ENCODE measurements at places on chromosomes 16 and 17. TPM values are rescaled to one million over a fixed set of nuclear protein-coding genes. Genes with fewer than 3 reads are reported as not detected.

DNA sequence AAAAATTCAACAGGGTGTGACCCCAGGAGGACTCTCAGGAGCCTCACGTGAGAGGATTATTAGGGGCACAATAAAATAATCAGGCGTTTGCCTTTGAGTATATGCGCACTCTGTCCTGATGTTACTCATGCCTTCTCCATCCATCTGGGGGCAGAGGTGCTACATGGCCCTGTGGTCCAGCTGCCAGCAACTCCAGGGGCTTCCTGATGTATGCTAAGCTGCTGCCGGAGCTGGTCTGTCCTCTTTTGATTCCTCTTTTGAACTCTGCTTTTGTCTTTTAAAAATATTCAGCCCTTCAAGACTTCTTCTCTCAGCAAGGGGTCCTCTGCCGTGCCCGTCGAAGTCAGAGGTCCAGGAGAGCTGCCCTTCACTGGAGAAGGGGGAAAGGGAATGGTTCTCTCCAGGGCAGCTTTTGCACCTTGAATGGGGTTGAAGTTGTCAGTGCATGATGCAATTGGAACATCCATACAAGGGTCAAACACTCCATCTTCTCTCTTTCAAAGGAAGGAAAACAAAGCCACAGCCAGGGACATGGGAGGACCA lies 431.4 kb downstream of the SHISA9 start:
- no peak for DNase-seq

DNA sequence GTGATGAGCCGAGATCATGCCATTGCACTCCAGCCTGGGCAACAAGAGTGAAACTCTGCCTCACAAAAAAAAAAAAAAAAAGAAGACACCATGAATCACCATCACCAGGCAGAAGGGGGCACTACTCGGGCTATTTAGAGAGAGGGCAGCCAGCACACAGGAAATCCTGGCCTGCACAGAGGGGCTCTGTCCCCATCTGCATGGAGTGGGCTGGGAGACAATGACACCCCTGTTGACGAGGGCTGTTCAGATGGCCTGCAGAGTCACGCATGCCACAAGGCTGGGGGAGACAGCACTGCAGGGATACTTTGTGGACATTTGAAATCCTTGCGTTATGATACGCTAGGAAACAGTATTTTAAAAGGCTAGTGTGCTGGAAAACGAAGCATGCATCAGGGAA lies 48.3 kb downstream of the CUEDC1 start:
- no peak for DNase-seq

GRCh38 chr16:3980253-3981111 lies 100.0 kb upstream of the CREBBP start:
- no peak for DNase-seq

Gene KRT27
- not detected for total RNA-seq

DNA sequence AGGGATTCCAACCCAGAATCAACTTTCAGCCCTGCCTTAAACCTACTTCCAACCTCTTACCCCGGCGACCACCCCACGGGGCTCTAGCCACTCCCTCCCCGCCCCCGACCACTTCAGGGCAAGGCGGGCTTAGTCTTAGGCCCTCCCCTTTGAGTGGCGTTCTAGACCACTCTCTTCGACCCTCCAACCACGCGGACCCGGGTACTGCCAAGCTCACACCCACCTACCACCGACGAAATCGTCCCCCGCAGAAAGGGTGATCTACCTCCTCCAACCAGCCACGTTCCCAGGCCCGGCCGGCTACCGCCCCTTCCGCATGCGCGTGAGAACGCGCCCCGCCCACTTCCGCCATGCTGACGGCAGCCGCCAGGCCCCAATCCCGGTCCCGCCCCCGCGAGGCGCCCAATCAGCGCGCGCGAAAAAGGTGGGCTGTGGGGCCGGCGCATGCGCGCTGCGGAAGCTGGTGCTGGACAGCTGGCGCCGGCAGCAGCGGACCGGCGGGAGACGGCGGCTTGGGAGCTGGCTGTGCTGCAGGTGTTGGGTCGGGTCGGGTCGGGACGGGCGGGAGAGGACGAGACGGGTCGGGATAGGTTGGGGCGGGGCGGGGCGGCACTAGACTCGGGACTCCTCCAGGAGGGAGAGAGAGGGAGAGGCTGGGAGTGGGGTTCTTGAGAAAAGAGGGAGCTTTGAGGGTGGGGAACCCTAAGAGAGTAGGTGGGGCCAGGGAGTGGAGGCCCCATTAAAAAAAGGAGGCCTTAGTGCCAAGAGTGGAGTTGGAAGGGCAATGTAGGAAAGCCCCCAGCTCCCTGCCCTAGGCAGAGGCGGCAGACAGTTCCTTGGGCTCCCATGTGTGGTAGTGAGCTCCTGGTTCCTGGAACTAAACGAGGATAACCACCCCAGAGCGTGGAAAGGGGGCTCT lies at the start of gene NAT9:
Gene NAT9, minus strand, starts transcription at position 302 of the 919 bp plus-strand sequence. CDS start 647 bp downstream, outside the sequence.
- peak; percentile 98 for DNase-seq

Gene KRT15
- not detected for total RNA-seq

- no peak for DNase-seq
Measured at GRCh38 chr16:67463691-67464090, 17.3 kb downstream of the ATP6V0D1 start.

DNA sequence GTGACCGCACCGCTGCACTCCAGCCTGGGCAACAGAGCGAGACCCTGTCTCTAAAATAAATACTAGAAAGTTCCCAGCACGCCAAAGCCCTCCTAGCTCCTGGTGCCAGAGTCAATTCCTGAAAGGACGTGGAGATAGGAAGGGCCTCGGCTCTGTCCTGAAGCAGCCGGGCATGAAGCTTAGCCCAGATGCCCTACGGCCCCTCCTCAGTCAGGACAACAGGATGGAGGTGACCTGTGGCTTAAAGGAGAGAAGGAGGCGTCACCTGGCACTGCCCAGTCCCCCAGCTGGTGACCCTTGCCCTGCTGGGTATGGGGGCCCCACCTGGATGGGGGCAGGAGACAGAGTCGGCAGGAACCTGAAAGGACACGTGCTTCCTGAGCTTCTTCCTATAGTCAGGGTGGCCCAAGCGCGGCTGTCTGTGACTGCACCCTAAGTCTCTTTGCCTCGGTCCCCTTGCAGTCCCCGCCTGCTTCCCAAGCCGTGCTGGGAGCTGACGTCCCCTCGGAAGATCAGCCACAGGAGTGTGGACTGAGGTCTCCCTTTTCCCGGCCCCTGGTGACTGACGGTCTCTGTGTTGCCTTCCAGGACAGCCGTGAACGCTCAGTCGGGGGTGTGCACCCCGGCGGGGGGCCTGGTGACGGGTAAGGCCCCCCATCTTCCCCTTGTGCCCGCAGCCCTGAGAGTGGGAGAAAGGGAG lies 14.9 kb upstream of the RNF213 start:
- DNase-seq: no peak

DNA sequence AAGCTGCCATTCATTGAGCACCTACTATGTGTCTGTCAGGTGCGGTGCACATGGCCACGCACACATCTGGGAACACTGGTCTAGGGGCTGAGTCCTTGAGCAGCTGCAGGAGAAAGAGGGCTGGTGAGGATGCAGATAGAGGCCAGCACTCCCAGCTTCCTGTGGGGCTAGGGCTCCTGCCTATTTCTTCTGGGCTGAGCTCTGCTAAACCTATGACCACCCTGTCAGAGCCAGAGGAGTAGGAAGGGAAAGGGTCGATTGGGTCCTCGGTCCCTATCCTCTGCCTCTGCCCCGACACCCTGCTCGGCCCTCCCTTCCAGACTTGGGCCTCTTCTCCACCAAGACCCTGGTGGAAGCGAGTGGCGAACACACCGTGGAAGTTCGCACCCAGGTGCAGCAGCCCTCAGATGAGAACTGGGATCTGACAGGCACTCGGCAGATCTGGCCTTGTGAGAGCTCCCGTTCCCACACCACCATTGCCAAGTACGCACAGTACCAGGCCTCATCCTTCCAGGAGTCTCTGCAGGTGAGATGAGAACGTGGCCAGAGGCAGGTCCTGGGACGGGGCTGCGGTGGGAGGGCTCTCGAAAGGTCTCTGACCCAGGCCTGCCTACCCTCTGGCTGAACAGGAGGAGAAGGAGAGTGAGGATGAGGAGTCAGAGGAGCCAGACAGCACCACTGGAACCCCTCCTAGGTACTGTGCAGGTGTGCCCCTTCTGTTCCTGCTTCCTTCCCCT lies 4.0 kb upstream of the TMEM88 start:
- DNase-seq: no peak

DNA sequence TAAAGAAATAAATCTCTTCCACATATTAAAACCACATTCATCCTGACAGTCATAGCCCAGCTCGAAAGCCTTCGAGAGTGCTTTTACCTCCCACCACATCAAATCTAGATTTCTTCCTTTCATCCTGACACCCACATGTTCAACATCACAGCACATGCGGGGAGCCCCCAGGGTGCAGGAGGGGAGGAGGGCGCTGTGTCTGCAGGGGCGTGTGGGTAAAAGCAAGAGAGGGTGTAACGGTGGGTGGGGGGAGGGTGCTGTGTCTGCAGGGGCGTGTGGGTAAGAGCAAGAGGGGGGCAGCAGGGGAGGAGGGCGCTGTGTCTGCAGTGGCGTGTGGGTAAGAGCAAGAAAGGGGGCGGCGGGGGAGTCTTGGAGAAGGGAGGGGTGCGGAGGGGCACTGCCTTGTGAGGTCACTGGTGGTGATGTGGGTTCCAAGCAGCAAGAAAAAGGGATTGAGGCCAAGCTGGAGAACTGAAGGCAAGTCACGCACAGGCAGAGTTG lies 34.7 kb downstream of the ADCY9 start:
- no peak for DNase-seq

Gene DNASE1L2
- 0.47 TPM for total RNA-seq

DNA sequence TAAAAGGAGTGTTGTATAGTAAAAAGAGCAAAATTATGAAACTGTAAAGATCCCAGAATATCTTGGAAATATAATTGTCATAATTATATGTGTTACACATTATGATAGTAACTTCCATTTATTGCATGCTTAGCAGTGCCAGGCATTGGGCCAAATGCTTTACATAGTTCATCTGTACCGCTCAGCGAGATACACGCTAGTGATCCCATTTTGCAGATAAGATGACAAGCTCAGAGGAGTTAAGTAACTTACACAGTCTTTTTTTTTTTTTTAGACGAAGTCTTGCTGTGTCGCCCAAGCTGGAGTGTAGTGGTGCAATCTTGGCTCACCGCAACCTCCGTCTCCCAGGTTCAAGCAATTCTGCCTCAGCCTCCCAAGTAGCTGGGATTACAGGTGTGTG lies 6.8 kb upstream of the EZH1 start:
- DNase-seq: no peak

Gene CPNE7
- not detected for total RNA-seq

DNA sequence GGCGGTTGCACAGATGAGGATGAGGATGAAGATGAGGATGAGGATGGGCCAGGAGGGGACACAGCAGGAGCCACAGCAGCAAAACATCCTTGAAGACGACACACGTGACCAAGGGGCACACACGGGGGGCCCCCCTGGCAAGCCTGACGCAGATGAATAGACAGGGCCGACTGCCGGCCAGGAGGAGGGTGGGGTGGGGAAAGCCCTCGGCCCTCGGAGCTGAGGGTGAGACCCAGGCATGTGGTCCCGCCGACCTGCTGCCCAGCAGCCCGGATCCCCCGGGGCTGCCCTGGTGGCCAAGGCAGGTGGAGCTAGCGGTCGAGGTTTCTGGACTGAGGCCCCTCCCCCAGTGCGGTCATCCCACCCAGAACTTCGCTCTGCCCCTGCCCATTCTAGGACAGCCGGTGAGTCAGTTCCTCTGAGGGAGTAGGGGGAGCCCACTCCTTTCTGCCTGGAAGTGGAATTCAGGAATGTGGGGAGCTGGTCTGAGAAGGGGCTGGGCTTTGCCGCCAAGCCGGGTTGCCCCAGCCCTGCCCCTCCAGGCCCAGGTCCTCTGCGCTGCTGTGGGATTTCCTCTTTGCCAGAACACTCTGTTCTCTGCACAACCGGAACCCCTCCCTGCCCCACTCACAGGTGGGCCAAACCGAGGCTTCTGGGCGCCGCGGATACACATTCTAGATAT lies 9.9 kb downstream of the CYGB start:
- DNase-seq: peak; percentile 73

DNA sequence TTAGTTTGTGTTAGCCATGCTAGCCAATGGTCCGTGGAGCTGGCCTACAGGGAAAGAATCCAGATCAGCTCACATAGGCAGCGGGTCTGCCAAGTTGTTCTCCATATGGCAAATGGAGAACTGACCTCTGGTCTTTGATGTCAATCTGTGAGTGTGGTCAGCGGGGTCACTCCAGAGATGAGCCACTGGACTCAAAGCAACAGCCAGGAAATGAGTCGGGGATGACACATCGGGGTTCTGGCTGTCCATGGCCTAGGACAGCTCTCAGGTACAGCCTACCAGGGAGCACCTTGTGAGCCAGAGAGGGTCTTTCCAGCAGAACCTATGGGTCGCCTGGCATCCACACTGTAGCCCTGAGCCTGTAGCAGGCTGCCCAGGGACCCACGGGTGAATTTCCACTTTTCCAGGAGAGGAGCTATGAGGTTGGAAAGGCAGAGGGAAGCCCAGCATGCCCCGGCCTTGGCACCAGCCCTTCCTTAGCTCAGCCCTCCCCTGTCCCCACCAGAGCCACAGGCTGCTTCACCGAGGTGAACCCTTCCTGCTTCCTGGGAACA lies 203.0 kb upstream of the TNRC6C start:
- DNase-seq: no peak

GRCh38 chr17:17351901-17352781 lies 49.0 kb downstream of the NT5M start:
- DNase-seq: peak; percentile 49

DNA sequence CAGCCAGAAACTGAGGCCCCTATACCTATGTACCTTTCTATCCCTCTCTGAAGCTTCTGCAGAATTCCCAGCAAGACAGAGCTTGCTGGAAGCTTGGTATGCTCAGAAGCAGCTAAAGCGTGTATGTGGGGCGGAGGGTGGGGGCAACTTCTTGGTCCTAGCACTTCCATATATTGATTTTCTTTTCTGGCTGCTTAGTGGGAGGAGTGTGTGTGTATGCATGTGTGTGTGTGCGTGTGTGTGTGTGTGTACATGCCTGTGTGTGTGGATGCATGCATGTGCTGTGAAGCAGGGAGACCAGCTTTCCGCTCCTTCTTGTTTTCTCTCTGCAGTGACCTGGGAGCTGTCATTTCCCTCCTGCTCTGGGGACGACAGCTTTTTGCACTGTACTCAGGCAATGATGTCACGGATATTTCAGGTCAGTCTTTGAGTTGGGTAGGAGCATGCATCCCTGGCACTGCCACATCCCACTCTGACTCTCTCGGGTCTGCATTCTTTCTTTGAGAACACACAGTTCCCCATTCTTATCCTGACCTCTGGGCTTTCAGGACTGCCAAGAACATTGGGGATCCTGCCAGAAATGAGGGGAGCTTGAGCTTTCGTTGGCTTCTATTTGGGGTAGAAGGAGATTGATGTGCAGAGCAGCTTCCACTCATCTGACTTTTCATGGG lies 10.7 kb downstream of the HPR start:
- peak; percentile 53 for DNase-seq

DNA sequence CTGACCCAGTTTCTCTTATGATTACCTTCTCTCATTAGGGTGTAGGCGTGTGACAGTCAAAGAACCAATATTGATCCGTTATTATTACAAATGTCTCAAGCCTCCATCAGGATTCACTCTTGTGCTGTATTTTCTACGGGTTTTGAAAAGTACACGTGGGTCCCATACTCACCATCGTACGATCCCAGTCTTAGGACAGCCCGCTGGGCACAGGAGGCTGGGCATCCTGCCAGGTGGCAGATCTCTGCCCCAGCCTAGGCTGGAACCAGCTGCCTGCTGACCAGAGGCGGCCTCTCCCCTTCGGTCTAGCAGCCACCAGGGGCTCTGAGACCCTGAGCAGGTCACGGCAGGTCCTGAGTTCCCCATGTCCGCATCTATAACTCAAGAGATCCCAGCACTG lies 2.0 kb upstream of the METRNL start:
- no peak for DNase-seq

Measured in left ventricle myocardium inferior (tissue), 1 donor.